ENCODE measurements at places on chromosomes 16 and 17.

DNA sequence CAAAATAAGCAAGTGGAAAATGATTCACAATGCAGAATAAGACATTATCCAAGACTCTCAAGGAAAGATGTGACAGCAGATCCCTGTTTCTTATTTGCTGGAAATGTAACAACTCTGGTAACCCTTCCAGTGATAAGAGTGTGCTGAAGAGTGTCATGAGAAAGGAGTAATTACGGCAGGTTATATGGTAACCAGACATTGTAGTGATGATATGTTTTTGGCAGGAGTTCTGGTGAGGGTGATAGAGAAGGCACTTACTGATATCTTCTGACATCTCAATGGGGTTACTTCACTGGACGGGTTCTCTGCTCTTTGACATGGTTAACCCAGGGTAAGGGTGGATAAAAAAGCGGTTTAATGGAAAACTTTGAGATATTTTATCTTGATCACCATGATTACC, 1270.9 kb downstream of the CDH11 start:
- DNase-seq: no peak

GRCh38 chr16:9123871-9124270, 32.4 kb downstream of the HAPSTR1 start:
- DNase-seq: no peak

- no peak for DNase-seq
Measured at GRCh38 chr16:15517743-15518377, 83.5 kb downstream of the BMERB1 start.

- no peak for DNase-seq
Measured at GRCh38 chr17:57949649-57950048, 5.6 kb downstream of the CUEDC1 start.

DNA sequence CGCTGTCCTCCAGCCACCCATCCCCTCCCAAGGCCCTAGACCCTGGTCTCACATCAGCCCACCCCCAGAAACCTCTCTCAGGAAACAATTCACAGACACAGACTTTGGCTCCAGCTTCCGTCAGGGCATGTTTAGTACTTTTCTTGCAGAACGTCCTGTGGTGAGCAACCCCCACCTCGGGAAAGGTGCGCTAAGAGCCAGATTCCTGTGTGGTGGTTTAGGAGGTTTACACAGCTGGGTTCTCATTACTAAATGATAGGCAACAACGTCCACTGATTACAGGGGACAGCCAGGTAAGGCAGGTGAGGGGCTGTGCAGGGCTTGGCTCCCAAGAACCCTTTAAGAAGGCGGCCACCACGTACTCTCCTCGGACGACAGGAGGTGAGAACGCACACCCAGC, 29.3 kb downstream of the KIFC3 start:
- DNase-seq: no peak

DNA sequence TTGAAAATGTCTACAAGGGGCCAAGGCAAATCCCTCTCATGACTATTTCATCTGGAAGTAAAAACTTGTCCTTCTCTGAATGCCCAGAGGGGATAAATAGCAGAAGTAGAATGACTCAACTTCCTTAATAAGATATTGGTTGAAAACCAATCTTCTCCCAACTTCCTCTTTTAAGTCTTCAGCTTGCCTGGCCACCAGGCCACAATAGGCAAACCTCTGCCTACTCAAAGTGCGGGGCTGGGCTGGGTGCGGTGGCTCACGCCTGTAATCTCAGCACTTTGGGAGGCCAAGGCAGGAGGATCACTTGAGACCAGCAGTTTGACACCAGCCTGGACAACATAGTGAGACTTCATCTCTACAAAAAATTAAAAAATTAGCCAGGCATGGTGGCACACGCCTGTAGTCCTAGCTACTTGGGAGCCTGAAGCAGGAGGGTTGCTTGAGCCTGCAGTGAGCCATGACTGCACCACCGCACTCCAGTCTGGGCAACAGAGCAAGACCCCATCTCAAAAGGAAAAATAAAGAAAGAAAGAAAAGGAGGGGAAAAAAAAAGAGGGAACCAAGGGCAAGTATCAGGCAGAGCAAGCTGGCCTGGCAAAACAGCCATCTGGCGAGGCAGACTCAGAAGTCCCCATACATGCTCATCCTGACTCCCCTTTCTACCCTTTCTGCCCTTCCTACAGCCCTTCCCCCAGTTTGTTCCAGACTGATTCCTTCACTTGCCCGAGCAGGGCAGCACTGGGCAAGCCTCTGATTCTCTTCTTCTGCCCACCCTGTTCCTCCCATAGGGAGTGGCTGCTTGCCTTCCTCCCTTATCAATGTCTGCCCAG, 20.6 kb downstream of the MAP3K14 start:
- no peak for DNase-seq

DNA sequence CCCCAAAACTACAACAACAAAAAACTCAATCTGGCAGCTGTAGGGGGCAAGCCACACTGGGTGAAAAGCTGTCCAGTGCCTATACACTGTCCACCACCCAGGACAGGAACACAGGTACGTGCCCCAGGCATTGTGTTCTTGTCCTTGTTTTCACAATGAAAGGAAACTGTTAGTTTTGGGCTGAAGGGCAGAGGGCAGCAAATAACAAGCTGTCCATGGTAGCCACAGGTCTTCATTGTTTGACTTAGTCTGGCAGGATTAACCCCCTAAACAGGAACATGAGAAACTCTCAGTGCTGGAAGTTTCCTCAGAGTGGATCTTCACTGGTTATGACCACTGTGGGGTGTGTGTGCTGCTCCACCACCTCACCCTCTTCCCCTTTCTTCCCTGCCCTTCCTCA, 224.6 kb upstream of the N4BP1 start:
- no peak for DNase-seq

GRCh38 chr17:17196776-17197175, 9.4 kb downstream of the PLD6 start:
- DNase-seq: no peak

Measured in HuH-7 (cell line).